ENCODE measurements at places on chromosomes 1 and 21. TPM values are rescaled to one million over a fixed set of nuclear protein-coding genes. Genes with fewer than 3 reads are reported as not detected.

The GJA8 gene
- not detected for total RNA-seq

The ZNF691 gene
- 8.2 TPM for total RNA-seq

GRCh38 chr1:22428672-22429071, 23.0 kb upstream of the ZBTB40 start:
- DNase-seq: no peak

DNA sequence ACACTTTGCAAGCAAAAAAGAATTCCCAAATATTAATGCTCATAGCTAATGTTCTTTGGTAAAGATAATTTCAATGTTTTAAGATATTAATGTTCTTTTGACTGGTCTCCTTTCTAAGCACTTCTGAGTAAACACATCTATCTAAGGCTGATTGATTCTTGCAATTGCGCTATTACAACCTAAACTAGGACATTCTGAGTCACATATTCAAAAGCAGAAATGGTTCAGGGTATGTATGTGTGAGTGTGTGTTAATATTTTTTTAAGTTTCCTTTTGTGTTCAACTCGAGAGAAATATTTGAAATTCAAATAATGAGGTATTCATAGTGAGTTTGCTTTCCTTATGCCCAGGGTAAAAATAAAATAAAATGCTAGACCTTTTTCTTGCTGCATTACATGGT, 203.6 kb upstream of the GRIK3 start:
- no peak for DNase-seq

DNA sequence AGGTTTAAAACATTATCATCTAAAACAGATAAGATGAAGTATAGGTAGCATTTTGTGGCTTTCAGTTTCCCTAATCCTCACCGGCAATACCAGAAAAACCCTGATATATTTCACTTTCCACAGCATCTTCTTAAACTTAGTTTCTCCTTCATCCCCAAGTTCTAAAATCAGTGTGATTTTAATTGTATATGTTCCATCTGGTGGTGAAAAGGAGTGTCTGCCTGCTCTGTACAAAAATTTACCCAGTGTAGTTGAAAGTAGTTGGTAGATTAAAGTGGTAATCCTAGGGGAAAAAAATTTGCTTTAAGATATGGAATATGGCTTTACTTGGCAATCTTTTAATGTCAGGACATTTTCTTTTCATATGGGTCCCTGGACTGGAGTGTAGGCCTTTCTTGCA, 74.3 kb downstream of the CEP350 start:
- no peak for DNase-seq

- no peak for DNase-seq
Observed at GRCh38 chr21:19489930-19490329, 1086.3 kb upstream of the TMPRSS15 start.

DNA sequence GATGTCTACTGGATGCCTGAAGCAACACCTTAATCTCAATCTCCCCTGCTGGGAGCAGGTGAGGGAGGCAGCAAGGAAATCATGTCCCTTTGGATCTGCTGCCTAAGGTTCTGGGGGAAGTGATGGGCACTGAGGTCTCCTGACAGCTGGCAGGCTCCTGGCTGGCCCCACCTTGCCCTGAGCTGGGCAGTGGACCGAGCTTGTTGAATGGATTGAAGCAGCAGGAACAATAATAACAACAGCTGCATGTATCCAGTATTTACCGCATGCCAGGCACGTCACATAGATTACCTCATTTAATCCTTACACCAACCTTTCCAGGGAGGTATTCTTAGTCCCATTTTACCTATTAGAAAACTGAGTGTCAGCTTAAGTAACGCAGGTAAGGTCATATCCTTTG, 133.9 kb downstream of the PLXNA2 start:
- DNase-seq: no peak

The SPATA17 gene
- 0.37 TPM for total RNA-seq

- DNase-seq: no peak
Observed at GRCh38 chr1:226697929-226698544, 41.0 kb downstream of the ITPKB start.

DNA sequence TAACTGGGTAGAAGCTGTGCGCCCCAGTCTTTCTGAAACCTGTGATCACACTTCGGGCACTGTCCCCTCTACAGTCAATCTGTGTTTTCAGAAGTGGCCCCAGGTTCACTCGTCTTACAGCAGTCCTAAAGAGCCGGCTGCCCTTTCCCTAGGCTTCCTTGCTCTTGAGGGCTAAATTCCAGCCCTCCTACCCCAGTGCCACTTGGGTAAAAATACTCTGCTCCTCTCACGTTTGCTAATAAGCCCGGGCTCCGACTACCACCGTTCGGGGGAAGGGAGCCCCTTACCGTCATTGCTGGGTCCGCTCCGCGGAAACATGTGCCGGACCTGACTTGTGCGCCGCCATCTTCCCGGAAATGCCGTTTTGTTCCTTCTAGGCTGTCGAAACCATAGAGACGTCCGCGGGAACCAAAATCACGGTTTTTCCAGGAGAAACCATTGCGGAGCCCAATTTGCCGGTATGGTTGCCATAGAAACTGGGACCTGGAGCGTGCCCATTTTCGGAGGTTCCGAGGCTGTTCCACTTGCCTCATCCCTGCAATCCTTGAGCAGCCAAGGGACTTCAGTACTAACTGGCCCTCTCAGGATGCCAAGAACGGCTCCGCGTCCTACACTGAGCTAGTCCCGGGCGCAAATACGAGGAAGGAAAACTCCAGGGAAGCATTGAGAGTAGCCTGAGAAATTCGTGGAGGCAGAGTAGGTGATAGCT, at the start of gene GPATCH4:
Gene GPATCH4 (minus strand): TSS at position 358 of the 709 bp plus-strand sequence.
- DNase-seq: peak; percentile 57

All from omental fat pad (tissue), 4 donors.